ELF-1 (cell line): ENCODE measurements at places on chromosomes 1 and 21.

GRCh38 chr21:36466061-36466511 is 13.8 kb downstream of the CLDN14 start:
- no peak for DNase-seq

GRCh38 chr21:25453524-25453923 is 153.8 kb downstream of the MRPL39 start:
- DNase-seq = no peak

GRCh38 chr1:170618421-170618820 is 45.5 kb upstream of the PRRX1 start:
- DNase-seq = no peak

- no peak for DNase-seq
These were observed 279.2 kb downstream of the ASTN1 start for GRCh38 chr1:176885341-176885740.

- no peak for DNase-seq
These were observed 15.9 kb downstream of the UCK2 start for GRCh38 chr1:165843304-165843703.

- DNase-seq = no peak
These were observed 146.2 kb downstream of the C1orf21 start for GRCh38 chr1:184533049-184533448.

DNA sequence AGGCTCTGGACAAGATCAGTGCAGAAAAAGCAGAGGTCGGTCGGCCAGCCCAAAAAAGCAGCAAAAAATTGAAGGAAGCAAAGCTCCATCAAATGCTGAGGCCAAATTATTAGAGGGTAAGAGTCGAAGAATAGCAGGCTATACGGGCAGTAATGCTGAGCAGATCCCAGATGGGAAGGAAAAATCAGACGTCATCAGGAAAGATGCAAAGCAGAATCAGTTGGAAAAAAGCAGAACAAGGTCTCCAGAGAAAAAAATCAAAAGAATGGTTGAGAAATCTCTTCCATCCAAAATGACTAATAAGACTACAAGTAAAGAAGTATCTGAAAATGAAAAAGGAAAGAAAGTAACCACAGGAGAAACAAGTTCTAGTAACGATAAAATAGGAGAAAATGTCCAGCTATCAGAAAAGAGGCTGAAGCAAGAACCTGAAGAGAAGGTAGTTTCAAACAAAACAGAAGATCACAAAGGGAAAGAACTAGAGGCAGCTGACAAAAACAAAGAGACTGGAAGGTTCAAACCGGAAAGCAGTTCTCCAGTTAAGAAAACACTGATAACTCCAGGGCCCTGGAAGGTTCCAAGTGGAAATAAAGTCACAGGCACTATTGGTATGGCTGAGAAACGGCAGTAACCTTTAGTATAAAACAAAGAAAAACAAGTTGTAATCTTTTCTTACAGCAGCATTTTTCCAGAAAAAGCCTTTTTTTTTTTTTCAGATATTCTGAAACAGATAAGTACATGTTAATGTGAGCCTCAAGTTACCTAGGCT is 75.7 kb downstream of the PHTF1 start:
- DNase-seq = no peak

GRCh38 chr1:154682254-154682653 is 74.3 kb upstream of the ADAR start:
- no peak for DNase-seq

DNA sequence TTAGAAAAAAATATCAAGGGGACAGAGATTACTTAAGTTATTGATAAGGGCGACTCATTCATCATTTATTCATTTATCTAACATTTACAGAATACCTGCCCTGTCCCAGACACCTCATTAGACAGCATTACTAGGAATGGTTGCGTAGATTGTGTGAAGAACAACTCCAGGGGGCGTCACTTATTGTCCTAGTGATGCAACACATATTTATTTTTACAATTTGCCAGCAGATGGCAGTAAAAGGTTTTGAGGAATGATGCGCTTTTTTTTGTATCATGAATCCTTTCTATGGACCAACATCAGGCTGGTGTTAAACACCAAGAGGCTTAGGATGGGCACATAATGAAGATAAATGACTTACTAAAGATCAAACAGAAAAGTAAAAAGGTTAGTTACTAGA is 5.5 kb downstream of the NCAM2 start:
- DNase-seq = peak; percentile 15

GRCh38 chr1:114037962-114038816 is 58.9 kb downstream of the OLFML3 start:
- DNase-seq = peak; percentile 51

DNA sequence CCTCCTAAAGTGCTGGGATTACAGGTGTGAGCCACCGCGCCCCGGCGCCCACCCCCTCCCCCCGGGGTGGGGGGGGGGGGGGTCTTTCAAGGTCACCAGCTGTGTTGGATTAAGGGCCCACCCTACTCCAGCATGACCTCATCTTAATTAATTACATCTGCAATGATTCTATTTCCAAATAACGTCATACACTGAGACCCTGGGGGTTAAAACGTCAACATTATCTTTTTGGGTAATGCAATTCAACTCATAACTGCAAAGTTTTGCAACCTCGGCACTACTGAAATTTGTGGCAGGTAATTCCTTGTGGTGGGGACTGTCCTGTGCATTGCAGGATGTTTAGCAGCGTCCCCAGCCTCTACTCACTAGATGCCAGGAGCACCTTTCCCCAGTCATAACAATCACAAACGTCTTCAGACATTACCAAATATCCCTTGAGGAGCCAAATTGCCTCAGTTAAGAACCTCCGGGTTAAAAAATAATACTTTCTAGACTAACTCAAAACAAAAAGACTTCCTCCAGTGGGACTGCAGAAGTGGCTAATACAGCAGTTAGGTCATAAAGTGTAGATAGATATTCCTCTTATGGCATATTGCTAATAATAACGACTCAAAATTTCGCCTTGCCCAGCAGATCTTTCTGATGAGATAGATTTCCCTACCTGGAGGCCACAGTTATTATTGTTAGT is 233.0 kb upstream of the KAZN start:
- DNase-seq = no peak
